Activated CD8-positive, alpha-beta memory T cell treated with anti-CD3 and anti-CD28 coated beads, Interleukin-2, amount 50 U/mL, for 48 hours (primary cell): ENCODE measurements at places on chromosomes 16 and 17.
A peak's percentile ranks its signal among the peaks of the same experiment; 100 is the strongest.

GRCh38 chr17:79188048-79188447 lies 113.4 kb downstream of the ENGASE start:
- DNase-seq: no peak

DNA sequence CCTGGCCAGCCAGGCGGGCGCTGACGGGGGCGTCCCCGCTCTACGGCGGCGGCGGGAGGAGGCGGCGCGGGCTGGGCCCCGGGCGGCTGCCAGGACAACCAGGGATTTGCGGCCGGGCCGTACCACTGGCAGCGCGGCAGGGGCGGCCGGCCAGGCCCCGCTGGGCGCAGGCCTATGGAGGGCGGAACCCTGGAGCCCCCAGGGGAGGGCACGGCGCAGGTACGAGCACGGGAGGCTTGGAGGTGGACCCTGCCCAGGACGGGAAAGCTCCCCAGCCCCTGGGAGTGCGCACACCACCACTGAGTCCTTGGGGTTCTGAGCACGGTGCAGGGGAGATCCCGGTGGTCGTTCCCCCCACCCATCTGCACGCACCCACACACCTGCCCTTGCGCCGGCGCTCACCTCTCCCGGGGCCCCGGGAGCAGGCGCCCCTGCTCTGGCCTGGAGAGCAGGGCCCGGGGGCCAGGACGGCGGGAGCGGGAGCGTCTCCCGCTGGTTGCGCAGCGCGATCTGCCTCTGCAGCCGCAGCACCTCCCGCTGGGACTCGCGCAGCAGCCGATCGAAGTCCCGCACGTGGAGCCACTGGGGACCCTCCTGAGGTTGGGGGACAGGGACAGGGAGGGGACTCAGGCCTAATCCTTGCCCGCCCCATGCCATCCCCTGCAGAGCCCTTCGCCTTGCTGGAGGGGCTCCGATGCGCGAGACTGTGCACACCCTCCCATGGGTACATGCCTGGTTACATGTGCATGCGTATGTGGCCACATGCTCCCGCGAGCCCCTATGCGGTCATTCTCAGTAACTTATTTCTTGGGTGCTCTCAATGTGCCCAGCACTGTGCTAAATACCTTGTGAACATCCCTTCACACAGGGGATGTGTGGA lies 3.9 kb downstream of the TSPOAP1 start:
- DNase-seq: no peak

DNA sequence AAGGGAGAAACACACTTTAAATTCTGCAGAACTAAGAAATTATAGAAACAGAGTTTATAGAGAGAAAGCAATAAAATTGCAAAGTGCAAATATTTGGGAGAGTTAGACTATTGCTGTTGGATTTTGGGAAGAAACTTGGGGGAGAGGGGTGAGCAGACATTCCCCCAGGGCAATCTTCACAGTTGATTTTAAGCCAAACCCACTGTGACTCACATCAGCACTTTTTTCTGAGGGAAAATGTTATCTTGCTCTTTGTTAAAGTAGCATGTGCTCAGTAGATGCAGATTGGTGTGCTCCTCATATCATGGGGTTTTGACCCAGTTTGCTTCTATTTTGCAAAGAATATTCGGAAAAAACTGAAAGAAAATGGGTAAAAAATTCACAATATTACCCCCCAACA lies 367.6 kb downstream of the CDH11 start:
- DNase-seq: no peak

DNA sequence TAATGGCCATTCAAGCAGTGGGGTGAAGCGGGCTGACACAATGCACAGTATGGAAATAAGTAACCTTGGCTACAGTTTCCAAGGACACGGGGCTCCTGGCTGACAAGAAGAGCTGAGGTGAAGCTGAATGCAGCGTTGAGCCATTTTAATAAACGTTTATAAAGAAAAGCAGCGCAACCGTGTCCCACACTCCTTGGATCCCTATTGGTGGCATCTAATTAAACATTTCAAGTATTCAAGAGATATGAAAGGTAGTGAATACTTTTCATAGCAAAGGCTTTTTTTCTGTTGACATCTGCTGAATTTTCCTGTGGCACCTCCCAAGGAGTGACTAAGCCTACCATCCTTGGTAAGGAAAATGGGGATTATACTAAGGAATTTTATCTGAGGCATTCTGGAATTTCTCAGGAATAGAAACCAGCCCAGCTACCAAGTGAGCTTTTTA lies 26.5 kb downstream of the DUSP14 start:
- DNase-seq: no peak

GRCh38 chr16:12903407-12904328 lies 2.3 kb downstream of the SHISA9 start:
- DNase-seq: no peak

- DNase-seq: no peak
Observed at GRCh38 chr17:67239597-67239996, 5.4 kb downstream of the HELZ start.

DNA sequence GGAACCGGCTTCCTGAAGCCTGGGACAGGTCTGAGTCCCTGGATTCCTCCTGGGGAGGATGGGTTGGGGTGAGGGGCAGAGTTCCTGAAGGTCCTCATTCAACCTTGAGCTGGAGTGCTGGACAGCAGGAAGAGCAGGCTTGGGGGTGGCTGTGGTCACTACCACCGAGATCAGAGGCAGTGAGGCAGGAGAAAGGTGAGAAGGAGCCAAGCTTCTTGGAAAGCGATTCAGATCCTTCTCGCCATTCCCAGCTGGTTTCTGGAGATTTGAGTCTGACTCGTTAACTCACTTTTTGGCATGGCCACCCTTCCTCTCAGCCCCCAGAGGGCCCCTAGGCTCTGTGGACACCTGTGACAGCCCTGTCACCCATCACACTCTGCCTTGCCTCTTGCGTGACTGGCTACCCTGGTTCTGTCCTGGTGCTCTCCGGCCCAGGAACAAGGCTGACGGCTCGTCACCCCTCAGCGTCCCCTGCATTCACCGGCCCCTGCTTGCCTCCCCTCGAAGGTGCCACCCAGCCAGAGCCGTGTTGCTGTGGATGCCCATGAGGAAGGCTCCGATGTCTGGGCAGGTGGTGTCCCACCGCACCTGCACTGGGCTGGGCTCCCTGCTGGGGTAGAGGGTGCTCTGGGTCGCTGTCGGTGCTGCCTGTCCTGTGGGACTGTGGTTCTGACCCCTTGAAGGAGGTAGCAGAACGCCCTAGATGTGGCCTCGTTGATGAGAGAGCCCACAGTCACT lies 9.7 kb upstream of the TIMP2 start:
- DNase-seq: no peak

- DNase-seq: no peak
Observed at GRCh38 chr17:69350911-69351310, 24.0 kb upstream of the ABCA5 start.

DNA sequence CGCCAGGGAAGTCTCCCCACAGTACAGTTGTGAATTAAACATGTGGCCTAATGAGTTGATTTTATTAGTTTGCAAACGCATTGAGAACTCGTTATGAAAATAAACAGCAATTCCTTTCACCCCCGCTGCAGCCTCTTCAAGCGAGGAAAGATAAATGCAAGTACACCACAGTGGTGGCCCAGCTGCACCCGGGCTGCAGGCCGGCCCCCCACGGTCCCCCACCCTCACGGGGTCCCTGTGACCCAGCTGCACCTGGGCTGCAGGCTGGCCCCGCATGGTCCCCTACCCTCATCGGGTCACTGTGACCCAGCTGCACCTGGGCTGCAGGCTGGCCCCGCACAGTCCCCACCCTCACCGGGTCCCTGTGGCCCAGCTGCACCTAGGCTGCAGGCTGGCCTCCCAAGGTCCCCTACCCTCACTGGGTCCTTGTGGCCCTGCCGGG lies 32.2 kb downstream of the SDK2 start:
- no peak for DNase-seq

GRCh38 chr16:57873218-57873617 lies 70.9 kb upstream of the KIFC3 start:
- DNase-seq: no peak

DNA sequence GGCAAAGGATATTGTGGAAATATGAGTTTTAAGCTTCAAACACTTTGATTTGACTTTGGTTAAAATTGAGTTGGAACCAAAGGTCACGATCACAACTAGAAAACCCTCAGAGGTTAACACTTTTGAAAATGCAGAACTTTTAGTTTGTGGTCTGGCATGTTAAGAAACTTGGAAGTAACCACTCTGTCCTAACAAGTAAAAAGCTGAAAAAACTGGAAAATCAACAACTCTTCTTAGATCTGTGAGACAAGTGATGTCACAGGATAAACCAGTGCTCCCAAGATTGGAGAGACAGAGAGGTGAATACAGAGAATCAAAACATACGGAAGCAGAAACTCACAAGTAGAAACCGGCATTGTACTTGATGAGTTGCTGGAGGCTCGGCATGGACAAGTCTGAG lies 17.4 kb downstream of the MFSD6L start:
- no peak for DNase-seq

- DNase-seq: no peak
Observed at GRCh38 chr16:57096192-57096591, 3.8 kb downstream of the CPNE2 start.

- no peak for DNase-seq
Observed at GRCh38 chr17:74968361-74968780, 4.2 kb downstream of the HID1 start.

GRCh38 chr17:63382826-63383225 lies 63.3 kb downstream of the CYB561 start:
- DNase-seq: no peak

DNA sequence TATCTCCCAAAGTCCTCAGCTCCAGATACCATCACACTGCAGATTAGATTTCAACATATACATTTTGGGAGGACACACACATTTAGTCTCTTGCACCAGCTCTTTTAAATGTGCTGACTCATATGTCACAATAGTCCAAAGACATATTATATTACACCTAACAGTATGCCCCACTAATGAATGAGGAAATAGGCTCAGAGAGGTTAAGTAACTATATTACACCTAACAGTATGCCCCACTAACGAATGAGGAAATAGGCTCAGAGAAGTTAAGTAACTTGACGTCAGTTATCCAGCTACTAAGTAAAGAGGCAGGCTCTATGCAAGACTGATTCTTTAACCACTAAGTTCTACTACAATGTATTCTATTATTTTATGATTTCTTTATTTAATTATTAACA lies 9.7 kb downstream of the IRX6 start:
- no peak for DNase-seq

- no peak for DNase-seq
Observed at GRCh38 chr17:40599468-40599763, 34.1 kb upstream of the CCR7 start.

DNA sequence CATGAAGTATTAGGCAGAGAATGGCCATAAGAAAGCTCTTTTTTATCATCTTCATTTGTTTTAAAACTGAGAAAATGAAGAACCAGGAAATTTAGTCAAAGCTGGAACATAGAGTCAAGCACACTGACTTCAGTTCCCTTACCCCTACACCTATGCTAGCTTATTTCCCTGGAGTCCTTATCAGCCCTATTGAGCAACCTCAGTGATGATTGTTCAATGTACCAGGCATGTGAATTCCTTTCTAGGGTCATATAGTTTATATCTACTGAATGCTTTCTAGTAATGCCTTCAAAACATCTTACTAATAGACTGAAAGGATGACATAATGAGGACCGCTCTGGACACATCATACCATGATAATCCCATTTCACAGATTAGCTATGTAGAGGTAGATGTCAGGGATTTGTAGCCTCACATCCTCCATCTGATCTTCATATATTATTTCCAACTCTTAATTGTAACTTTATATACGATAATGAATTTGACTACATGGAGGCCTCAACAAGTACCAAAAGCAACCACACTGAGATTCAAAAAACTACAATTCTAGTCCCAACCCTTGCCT lies 460.4 kb upstream of the DYNLRB2 start:
- no peak for DNase-seq

DNA sequence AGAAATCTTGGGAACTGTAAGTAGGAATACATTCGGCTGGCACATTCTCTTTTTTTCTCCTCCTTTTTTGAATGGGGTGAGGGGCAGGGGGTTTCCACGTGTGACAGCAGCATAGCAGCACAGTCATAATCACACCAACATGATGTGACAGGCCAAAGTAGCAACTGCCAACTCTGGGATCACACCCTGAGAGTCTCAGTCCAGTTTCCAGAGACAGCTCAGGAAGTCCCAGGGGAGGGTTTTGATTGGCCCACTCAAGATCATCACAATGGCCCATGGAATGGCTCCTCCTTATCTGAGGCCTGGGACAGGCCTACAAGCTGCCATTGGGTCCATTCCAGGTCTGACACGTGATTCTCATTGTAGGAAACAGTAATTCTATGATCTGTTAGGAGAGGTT lies 207.1 kb upstream of the ASIC2 start:
- no peak for DNase-seq

DNA sequence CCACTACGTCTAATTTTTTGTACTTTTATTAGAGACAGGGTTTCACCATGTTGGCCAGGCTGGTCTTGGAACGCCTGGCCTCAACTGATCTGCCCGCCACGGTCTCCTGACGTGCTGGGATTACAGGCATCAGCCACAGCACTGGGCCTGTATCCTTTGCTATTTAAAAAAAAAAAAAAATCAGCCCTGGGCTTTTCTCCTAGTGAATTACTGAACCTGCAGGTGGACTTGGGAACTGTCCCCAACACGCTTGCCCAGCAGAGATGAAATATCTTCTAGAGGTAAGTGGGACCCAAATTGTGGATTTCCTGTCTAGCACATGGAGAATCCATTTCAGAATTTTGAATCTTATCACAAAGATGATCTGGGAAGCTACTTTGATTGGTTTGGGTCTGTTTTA lies 14.8 kb downstream of the CNOT1 start:
- DNase-seq: no peak

DNA sequence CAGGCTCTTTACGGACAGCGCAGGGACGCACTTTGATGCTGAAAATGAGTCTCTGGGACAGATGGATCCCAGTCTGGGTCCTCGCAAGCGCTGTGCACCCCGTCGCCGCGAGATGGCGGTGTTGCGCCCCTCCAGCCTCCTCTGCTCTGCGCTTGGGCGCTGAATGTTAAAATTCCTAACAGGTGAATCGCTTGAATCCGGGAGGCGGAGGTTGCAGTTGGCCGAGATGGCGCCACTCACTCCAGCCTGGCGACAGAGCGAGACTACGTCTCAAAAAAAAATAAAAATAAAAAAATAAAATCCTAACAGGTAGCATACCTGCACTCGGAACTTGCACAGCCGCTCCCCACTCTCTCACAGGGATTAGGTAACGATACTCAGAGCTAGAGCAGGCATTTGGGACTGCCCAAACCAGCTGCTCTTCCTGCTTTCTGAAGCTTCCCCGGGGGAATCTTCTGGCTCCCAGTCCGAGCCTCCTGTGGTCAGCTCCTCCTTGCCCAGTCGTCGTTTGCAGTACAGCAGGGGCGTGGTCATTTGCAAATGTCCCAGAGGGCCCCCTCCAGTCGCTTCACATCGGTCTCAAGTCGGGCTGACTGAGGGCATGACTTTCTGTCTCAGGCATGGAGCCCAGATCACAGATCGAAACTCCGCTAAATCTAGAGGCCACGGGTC lies 26.2 kb upstream of the OSGIN1 start:
- peak; percentile 90 for DNase-seq

DNA sequence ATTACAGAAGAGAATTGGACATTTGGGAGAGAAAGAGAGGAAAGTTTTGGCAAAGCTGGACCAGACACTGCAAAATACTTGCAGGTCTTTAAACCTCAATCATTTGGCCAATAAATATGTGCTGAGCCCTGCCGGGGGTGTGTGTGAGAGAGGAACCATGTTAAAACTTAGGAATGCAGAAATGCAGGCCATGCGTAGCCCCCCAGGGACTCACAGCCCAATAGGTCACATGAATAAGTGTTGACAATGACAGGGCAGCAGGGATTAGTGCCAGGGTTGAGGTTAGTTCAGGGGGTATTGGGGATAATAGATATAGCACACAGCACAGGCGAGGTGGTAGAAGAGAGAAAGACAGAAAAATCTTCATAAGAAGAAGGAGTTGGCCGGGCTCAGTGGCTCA lies 113.3 kb upstream of the ADAMTS18 start:
- DNase-seq: no peak

GRCh38 chr17:70158591-70158990 lies 10.7 kb upstream of the KCNJ2 start:
- DNase-seq: no peak
